ENCODE measurements at places on chromosomes 2 and 18.
A peak's percentile ranks its signal among the peaks of the same experiment; 100 is the strongest.

DNA sequence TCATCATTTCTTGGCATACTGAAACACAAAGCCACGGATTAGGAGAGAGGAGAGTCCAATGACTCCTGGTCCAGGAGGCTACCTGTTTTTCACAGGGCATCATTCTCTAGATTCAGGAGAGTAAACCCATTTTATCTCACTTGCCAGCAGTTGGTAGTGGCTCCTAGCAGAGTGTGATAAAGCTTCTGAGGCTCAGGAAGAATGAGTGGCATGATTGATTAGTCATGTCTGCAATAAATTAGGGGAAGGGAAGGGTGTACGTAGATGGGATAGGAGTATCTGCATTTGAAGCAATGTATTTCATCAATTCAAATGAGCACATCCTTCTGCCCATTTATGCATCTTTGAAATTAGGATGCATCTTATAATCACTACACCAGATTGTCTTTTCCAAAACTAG is 31.1 kb upstream of the PNO1 start:
- no peak for DNase-seq

GRCh38 chr18:38961880-38962279 is 1396.3 kb upstream of the CELF4 start:
- no peak for DNase-seq

GRCh38 chr2:48467637-48468036 is 62.3 kb upstream of the STON1 start:
- no peak for DNase-seq

DNA sequence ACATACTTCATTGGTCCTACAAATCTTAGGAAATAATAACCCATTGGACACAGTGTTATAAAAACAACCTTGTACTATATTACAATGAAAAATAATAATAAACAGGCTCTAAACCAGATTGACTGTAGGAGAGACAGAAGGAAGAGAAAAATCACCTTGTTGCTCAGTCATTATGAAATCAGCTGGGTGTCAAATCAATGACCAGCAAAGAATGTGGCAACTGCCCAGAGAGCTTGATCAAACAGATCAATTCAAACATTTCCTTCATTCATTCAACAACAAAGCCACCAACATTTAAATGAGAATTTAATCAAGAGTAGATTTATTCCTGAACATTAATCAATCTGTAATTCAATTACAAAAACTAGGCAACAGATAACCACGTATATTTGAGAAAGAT is 671.9 kb upstream of the CHAC2 start:
- no peak for DNase-seq

- DNase-seq, result no peak
These were observed 96.0 kb downstream of the TMEM17 start for GRCh38 chr2:62410015-62410453.

- DNase-seq, result no peak
These were observed 119.6 kb downstream of the FEZ2 start for GRCh38 chr2:36478332-36478738.

DNA sequence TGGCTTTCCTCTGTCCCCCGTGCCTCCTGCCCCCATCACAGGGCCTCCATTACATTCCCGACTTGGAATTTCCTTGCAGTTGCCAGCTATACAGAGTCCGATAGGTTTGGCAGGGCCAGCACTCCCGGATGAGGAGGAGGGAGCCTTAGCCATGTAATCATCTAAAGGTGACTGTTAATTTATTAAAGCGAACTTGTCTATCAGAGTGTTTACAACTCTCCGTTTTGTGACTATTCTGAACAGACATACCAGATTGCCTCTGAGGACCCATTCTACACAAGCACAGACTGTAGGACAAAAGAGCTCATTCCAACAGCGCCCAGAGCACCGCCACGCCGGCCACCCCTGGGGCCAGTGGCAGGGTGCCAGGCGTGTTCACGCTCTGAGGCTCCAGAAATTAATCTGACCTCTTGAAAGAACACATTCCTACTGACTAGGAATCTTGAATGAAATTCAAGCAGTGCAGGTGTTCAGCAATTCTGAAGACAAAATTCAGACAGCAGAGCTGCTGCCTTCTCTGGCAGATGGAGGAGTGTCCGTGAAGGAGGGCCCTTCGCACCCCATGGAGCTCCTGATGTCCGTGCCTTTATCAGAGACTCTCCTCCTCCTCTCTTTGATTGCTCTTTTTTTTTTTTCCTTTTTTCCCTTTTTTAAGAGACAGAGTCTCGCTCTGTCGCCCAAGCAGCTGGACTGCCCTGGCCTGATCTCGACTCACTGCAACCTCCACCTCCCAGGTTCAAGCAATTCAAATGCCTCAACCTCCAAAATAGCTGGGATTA is 58.1 kb upstream of the RALBP1 start:
- DNase-seq, result no peak

DNA sequence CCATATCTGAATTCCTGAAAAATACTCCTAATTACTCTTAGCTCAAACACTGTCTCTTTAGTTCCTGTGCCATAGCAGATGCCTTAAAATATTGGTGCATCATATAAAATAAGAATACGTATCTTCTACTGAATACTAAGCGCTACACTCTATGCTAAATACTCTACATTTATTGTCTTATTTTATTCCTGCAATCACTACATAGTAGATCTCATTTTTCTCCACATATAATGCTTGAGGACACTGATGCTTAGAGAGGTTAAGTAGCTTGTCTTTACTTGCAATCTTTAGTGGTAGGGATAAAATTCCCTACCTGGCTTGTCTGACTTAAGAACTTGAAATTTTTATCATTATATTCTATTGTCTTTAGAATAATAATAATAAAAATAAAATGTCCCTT is 137.3 kb upstream of the SETBP1 start:
- no peak for DNase-seq

DNA sequence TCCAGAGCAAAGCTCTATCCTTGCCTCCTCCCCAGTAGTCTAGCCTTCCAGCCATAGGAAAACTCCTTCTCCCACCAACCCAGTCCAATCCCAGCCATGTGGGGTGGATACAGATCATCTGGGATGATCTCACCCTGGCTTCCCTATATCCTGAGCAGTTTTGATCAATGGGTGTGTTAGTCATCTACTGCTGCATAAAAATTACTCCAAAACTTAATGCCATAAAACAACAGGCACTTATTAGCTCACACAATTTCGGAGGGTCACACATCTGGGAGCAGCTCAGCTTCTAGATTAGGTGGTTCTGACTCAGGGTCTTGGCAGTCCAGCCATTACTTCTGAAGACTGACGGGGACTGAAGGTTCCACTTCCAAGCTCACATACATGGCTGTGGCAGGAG is 190.4 kb downstream of the SPP2 start:
- DNase-seq, result no peak

DNA sequence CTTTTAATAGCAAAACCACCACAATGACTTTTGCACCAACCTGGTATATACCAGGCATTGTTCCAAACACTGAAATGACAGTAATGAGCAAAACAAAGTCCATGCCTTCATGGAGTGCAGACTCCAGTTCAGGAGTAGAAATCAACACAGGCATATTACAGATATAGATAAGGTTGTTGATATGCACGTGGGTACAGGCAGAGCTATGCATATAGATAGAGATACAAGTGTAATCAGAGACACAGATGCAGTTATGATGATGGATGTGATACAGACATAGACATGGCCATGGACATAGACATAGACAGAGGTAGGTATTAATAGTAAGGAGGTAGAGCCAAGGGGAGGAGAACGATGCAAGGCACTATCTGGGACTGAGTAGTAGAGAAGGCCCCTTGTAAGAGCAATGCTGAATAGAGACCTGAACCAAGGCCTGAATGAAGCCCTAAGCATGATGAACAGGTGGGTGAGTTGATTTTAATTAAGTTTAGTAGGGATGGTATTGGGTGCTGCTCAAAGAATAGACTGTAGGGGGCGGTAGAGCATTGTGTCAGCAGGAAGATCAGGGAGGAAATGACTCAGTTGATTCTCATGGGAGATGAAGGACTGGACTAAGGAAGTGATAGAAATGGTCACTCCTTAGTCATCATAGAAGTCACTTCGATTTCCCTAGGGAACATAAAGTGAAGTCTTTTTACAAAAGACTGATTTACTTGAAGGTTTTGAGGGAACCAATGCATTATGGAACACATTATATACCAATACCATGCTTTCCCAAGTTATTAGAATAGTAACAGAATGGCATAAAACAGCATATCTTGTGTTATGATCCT is 39.4 kb downstream of the CMPK2 start:
- DNase-seq, result peak; percentile 68

DNA sequence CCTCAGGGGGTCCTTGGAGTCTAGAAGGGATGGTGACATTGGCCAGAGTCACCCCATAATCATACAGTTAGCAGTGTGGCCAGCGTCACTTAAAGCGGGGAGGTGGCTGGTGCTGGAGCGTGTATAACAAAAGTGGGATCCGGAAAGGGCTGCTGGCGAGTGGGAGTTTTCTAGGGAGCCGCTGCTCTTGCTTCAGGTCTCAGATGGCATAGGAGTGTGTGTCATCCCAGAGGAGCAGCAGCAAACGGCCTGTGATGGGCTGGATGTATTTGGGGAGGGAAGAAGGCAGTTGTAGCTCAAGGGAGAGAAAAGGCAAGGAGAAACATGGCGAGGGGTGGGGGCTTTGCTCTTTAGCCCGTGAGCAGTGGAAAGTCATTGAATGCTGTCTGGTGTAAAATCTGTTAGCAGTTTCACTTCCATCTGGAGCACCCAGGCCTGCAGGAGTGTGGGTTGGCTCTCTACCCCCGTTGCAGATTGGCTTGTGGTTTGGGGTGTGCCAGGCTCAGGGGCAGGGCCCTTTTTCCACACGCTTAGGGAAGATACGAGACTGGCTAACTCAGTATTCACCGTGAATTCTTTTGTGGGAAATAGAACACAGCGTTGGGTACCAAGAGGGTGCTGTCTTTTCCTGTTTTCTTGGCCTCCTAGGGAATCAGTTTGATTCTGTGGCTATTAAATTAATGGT is 120.5 kb downstream of the AGAP1 start:
- DNase-seq, result no peak

GRCh38 chr18:79815657-79816056 is 17.9 kb downstream of the KCNG2 start:
- no peak for DNase-seq

DNA sequence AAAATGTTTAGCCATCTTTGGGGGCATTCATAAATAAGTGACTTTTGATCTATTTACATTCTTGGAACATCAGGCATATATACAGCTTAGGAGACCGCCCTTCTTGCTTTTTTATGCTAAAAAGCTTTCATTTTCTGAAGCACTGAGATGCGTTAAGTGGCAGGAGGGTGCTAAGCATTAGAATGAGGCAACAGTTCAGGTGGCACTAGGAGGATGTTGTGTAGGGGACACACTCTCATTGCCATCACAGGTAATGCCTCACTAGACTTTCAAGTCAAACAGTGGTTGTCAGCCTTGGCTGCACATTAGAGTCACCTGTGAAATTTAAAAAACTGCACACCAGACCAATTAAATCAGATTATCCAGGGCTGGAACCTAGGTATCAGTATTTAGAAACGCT is 39.1 kb downstream of the EHBP1 start:
- no peak for DNase-seq

DNA sequence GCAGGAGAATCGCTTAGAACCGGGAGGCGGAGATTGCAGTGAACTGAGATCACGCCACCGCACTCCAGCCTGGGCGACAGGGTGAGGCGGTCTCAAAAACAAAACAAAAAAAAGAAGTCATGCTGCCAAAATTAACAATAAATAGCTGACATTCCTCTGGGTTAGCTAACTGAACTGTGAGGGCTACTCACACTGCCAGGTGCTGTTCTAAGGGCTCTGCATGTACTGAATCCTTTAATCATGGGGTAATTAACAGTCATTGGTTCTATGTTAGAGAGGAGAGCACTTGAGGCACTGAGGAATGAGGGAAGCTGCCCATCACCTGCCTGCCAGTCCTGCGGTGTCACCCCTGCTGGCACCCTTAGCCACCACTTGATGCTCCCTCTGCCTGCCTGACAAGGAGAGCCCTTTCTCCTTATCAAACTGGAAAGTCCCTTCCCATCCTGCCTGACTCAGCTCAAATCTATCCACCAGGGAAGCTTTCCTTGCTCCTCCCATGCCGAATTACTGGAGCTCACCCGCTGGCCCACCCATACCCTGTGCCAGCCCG is 73.0 kb upstream of the RIOK3 start:
- no peak for DNase-seq

DNA sequence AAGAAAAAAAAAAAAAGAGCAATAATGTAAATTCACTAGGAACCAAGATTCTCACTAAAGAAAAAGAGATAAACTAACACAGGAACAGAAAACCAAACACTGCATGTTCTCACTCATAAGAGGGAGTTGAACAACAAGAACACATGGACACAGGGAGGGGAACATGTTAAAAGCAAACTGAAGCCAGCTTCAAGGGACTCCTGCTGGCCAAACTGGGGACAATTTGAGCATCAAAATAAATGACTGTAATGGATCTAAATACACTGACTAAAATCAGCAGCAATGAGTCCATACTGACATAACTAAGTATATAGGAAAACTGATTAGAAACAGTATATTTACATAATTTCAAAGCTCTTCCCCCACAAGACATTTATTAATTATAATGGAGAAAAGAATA is 73.0 kb downstream of the FARSB start:
- no peak for DNase-seq

DNA sequence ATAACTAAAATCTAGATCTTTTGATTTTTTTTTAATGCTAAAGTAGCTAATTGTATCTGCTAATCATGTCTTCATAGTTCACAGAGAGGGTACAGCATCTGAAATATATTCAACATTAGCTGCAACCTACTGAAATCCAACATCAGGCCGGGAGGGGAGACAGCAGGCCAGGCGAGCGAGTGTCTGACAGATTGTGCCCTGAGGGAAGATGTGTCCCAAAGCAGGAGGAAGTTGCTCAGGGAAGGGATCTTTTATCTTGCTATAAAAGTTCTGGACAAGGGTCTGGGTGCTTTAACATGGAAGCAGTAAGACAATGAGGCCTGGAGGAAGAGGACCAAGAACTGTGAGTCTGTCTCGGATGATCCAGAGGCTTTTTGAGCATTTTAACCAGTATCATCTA is 274.1 kb downstream of the AFF3 start:
- DNase-seq, result no peak

DNA sequence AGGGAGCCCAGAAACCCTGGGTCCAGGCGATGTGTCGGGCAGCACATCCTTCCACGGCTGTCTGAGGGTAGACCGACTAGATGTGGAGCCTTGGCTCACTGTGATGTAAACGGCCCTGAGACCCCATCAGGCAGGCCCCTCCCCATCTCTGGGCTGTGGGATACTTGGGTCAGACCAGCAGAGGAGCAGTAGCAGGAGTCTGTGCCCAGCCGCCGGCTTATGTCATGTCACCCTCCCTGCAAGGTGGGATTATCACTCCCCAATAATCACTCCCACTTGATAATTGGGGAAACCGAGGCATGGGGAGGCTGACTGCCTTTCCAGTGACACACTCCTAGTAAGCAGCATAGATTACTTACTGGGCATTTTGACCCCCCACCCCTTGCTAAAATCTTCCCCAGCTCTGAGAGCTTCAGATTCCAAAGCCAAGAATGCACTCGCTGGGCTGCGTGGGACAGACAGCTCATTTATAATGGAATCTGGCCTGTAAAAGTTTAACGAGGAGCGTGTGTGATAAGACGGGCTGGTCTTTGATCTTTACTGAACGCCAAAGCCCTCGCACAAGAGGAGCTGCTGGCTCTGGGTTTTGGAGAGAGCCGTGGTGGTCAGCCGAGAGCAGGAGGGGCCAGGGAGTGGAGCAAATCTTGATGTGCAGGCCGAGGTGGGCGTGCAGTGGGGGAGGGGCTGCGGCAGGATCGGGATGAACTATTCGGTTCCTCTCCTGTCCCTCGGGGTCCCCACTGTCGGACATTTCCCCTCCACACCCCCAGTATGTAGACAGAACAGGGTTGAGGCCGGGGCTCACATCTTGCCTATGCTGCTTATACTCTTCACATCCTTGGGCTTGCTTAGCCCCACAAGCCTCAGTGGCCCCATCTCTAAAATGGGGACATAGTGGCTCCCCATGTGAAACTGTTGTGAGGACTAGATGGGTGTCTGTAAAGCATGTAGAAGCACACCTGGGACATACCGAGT is 200.0 kb downstream of the GLI2 start:
- no peak for DNase-seq
